ENCODE measurements at places on chromosomes 3 and 15. TPM values are rescaled to one million over a fixed set of nuclear protein-coding genes. Genes with fewer than 3 reads are reported as not detected.

SHC4 gene
- 2.0 TPM for total RNA-seq

WNT7A gene
- total RNA-seq, result not detected

MED12L gene
- total RNA-seq, result 0.44 TPM

LMAN1L gene
- total RNA-seq, result 0.15 TPM

TUSC7 gene
- total RNA-seq, result not detected

CRABP1 gene
- total RNA-seq, result not detected

ITIH1 gene
- total RNA-seq, result not detected

CERS3 gene
- not detected for total RNA-seq

CPLX3 gene
- total RNA-seq, result not detected

PDZRN3 gene
- 51.2 TPM for total RNA-seq

GUCA1C gene
- not detected for total RNA-seq

GREM1 gene
- total RNA-seq, result 141 TPM

FEZF2 gene
- total RNA-seq, result not detected

AADAC gene
- total RNA-seq, result 0.33 TPM

KBTBD8 gene
- total RNA-seq, result 1.3 TPM

KLHL40 gene
- not detected for total RNA-seq

TRPC1 gene
- 49.5 TPM for total RNA-seq

SMCO1 gene
- not detected for total RNA-seq

COL8A1 gene
- 45.4 TPM for total RNA-seq

P2RY14 gene
- not detected for total RNA-seq

FLNB gene
- total RNA-seq, result 62.5 TPM

TPRG1 gene
- total RNA-seq, result 0.17 TPM

CIB2 gene
- 1.3 TPM for total RNA-seq

GOLGA6D gene
- total RNA-seq, result not detected

POLG gene
- total RNA-seq, result 95.9 TPM

BDH1 gene
- 1.7 TPM for total RNA-seq

CRYGS gene
- total RNA-seq, result 2.0 TPM

IL1RAP gene
- total RNA-seq, result 7.9 TPM

GPR156 gene
- total RNA-seq, result 0.44 TPM

PTPRG gene
- total RNA-seq, result 58.2 TPM

GOLGA6A gene
- total RNA-seq, result not detected

SLC22A14 gene
- total RNA-seq, result 0.15 TPM

COL6A5 gene
- total RNA-seq, result not detected

PLA2G4D gene
- not detected for total RNA-seq

PLA2G4B gene
- 10.8 TPM for total RNA-seq

GPX1 gene
- 395 TPM for total RNA-seq

EIF4E3 gene
- 1.7 TPM for total RNA-seq

FBXO40 gene
- total RNA-seq, result not detected

DPPA2 gene
- total RNA-seq, result not detected

ALDH1A2 gene
- 2.3 TPM for total RNA-seq

FBXW12 gene
- total RNA-seq, result 0.15 TPM

TIMP4 gene
- 15.6 TPM for total RNA-seq

SIDT1 gene
- not detected for total RNA-seq

MYH15 gene
- total RNA-seq, result 0.50 TPM

CACNA1D gene
- total RNA-seq, result 0.33 TPM

OR5K2 gene
- not detected for total RNA-seq

EEF1AKMT4 gene
- 2.0 TPM for total RNA-seq

SPINK8 gene
- not detected for total RNA-seq

RBP2 gene
- total RNA-seq, result not detected

SHF gene
- total RNA-seq, result 2.5 TPM

TTC21A gene
- total RNA-seq, result 6.1 TPM

Measured in smooth muscle cell of trachea (primary cell).